Central memory CD4-positive, alpha-beta T cell (primary cell): ENCODE measurements at places on chromosomes 11 and 22.

DNA sequence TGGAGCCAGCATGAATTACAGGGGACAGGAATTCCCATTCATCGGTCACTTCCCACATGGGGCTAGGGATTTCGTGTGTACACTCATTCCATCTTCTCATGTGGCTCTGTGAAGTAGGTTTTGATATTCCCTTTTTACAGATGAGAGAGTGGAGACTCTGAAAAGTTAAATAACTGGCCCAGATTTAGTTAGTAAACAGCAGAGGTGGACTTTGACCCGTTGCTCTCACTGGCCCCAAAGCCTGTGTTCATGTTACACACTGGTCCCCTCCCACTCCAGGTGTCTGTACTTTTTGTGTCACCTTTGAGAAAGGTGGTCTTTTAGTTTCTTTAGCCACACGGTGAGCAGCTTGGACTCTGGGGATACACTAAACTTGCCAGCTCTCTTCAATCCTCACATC is 108.5 kb downstream of the MICAL2 start:
- DNase-seq = no peak

DNA sequence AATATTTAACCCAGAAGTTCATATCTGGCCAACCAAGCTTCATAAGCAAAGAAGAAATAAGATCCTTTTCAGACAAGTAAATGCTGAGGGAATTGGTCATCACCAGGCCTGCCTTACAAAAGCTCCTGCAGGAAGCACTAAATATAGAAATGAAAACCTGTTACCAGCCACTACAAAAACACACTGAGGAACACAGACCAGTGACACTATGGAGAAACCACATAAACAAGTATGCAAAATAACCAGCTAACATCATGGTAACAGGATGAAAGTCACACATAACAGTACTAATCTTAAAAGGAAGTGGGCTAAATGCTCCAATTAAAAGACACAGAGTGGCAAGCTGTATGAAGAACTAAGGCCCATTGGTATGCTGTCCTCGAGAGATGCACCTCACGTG is 311.4 kb downstream of the DYNC2H1 start:
- DNase-seq = no peak

DNA sequence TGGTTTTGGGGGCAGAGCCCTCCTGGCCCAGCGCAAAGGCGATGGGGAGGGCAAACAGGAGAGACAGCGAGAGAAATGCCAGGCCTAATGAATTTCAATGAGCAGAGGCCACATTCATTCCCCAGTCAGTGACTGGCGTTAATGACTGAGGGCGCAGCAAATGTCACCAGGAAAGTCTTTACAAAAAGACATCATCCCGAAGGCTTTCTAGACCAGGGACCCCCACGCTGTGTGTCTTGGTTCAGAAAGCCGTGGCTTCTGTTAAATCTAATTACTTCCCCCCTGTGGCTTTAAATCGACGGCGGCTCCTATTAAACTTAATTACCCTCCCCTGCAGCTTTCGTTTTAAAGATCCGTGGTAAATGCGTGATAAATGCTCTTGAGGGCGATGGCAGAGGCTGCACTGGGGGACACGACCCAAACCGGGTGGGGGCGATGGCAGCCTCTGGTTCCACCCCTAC is 1.6 kb upstream of the FGF19 start:
- no peak for DNase-seq

DNA sequence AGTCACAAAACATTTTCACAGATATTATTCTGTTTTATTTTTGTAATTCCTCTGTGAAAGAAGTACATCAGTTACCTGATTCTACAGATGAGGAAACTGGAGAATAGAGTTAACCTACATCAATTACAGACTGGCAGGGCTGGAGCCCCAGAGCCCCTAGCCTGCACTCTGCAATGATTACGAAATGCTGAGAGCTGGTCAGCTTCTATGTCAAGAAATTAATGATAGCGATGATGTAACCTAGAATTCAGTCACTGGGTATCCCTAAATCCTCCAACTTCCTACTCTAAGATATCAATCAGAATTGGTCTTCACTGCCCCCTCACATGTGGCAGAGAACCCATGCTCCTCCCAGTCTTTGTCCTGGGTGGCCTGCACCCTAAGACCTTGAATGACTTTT is 273.5 kb upstream of the PLET1 start:
- no peak for DNase-seq

DNA sequence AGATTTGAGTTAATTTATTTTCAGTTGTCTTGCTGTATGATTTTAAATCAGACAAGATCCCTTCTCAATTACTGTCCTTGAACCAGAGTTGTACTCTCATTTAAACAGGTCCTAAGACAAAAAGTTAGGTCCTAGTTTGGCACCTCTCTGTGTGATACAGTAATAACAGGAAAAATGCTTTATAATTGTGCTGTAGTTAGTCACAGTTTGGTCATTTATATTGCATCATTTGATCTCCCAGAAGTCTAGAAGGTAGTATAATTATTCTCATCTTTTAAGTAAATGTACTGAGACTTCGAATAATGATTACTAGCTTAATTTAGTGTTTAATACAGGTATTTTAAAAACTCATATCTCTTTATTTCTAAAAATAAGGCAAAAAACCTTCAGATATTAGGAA is 18.1 kb upstream of the LUZP2 start:
- DNase-seq = no peak

GRCh38 chr11:95495706-95496105 is 264.7 kb upstream of the SESN3 start:
- DNase-seq = no peak

- DNase-seq = peak; percentile 20
These were observed 6.5 kb downstream of the DCPS start for GRCh38 chr11:126310200-126310991.
